Vagina (tissue), 2 donors: ENCODE measurements at places on chromosomes 4 and X.

DNA sequence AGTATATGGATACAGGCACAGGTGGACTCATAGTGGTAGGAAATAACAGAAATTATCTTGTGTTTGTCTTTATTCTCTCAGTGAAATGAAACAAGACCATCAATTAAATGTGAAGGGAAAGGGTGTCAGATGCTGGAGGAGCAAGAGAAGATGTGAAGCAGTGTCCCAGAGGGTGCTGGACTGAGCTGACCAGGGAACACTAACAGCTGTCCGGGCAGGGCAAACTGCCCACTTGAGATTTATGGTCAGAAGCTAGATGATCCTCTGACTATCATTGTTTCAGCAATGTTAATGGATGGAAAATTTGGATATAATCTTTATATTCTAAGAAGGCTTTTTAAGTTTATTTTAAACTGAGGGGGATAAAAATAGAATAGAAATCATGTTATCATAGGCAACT, 267.2 kb upstream of the SLC7A11 start:
- DNase-seq: no peak

DNA sequence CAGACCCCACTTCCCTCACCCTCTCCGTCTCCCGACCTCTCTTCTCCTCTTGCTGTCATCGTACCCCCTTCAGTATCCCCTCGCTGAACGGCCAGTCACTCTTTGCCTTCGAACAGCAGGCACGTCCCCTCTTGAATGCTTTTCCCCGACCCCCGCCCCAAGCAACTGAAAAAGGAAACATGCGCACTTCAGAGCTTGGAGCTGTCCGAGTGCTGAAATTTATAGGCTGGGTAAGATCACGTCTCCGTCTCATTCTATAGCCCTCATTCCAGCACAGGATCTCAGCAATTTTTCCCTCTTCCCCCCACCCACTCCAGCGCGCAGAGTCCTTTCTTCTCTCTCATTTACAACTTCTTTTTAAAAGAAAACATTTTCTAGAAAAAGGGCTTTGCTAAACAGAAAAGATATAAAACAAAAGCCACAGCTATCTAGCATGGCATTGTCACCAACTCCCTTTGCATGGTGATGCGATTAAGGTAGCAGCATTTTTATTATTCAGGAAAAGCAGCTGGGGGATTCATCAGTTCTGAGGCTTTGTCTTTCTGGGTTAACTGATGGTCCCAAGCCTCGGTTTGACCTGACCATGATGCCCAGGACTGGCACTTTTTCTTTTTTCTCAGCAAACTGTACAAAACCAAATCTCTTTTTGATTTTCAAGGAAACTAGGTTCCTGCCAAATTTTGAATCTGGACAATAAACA, at the start of gene GLRA2:
GLRA2 (plus strand) TSS at position 247 of the 700 bp plus-strand sequence. CDS start 522 bp downstream, outside the sequence.
- no peak for DNase-seq

DNA sequence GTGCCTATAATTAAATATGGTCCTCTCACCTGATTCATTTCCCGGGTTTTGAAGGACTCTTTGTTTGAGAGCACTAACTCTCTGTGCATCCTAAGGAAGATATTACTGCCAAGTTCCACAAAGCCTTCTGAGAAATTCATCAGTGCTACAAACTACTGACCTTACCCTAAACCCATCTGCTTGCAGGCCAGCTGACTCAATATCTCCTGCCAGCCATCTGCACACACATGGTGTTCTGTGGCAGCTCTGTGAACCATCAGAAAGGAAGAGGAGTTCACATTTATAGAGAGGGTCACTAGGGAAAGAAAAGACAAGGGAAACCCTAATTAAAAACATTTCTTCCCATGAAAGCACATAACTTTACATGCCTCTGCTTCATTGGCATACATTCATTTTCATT, 156.7 kb downstream of the ATP10D start:
- no peak for DNase-seq

- DNase-seq: no peak
Measured at GRCh38 chrX:53093177-53093655, 726 bp upstream of the KANTR start.

GRCh38 chrX:14015941-14016340, 13.8 kb downstream of the GEMIN8 start:
- DNase-seq: no peak

GRCh38 chr4:86968547-86968946, 33.7 kb downstream of the AFF1 start:
- DNase-seq: no peak

DNA sequence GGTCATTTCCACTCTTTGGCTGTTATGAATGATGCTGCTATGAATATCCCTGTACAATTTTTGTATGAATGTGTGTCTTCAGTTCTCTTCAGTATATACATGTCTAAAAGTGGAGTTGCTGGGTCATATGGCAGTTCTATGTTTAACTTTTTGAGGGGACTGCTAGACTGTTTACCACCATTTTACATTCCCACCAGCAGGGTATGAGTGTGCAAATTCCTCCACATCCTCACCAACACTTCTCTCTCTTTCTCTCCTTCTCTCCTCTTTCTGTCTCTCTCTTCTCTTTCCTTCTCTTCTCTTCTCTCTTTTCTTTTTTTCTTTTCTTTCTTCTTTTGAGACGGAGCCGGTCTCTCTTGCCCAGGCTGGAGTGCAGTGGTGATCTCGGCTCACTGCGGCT, 7.8 kb downstream of the WWC2 start:
- no peak for DNase-seq

GRCh38 chrX:154549766-154550165, 2.3 kb downstream of the IKBKG start:
- no peak for DNase-seq

GRCh38 chrX:40022421-40022820, 75.3 kb downstream of the BCOR start:
- DNase-seq: no peak

DNA sequence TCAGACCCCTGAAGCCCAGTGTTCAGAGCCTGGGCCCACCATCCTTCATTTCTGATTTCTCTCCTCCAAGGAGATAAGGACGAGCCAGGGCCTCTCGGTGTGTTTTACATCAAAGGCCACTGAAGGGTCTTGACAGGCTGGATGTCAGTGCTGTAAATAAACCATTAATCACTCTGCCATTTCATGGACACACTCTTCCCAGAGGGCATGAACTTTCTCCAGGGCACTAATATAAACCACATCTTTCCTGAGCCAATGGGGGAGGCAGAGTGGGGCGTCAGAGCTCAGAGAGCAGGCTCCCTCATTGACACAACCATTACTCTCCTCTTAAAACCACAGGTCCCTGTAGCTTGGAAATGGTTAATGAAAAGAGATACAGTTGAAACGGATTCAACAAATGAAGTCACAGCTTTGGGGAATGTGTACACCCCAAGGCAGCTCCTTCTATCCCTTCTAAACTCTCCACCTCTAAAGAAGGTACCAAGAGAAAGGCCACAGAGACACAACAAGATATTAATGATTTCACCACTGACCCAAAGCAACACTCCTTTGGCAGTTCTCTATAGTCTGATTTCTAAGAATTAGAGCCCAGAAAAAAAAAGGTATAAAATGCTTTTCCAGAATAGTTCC, 200.6 kb downstream of the CHIC2 start:
- no peak for DNase-seq

- no peak for DNase-seq
Measured at GRCh38 chr4:35175487-35175886, 1068.8 kb downstream of the ARAP2 start.
